ENCODE measurements at places on chromosomes 2 and 18. TPM values are rescaled to one million over a fixed set of nuclear protein-coding genes. Genes with fewer than 3 reads are reported as not detected.

DNA sequence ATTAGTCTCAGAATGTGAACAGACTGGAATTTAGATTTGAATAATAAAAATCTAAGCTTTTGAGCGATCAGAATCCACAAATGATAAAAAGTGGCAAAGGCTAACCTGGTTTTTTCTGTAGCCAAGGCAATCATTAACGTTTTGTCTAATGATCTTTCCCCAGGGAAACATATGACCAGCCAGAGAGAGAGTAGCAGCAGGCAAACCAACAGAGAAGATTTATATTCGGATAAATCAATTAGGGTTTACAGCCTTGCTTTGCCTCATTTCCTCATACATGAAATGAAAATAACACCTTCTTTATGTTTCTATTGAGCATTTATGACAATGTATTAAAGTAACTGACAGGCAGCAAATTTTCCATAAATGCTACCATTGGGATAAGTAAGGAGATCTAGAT lies 14.5 kb downstream of the TIA1 start:
- no peak for DNase-seq

DNA sequence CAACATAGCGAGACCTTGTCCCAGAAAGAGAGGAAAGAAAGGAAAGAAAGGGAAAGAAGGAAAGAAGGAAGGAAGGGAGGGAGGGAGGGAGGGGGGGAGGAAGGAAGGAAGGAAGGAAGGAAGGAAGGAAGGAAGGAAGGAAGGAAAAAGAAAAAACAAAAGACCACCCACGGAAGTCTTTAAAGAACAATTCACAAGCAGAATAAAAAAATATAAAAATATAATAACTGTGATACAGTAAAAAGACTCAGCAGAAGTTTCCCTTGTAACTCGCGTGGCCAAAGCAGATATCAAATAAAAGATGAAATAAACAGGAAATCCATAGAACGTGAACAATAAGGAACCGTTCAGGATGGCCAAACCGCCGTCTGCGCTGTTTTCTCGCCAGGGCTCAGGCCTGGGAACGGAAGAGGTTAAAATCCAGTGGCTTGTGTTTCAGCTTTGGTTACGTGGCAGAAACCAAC lies 1.2 kb upstream of the SLC1A4 start:
- no peak for DNase-seq

GRCh38 chr18:7456376-7456775 lies 110.7 kb upstream of the PTPRM start:
- no peak for DNase-seq

DNA sequence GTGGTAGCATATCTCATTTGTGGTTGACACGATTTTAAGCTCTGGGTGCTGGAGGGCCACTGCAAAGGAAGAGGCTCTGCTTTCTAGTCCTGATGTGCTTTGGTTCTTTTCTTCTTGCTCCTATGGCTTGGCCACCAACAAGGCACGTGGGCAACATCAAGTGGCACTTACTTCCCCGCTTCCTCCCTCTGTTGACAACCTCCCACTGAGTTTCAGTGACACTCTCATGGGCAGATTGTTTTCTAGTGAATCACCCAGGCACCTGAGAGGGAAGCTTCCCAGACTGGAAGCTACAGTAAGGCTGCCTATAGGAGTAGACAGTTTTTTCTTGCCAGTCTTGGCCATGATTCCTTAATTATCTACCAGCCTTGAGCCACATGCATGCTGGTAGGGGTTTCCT lies 89.0 kb downstream of the NBAS start:
- peak; percentile 7 for DNase-seq

DNA sequence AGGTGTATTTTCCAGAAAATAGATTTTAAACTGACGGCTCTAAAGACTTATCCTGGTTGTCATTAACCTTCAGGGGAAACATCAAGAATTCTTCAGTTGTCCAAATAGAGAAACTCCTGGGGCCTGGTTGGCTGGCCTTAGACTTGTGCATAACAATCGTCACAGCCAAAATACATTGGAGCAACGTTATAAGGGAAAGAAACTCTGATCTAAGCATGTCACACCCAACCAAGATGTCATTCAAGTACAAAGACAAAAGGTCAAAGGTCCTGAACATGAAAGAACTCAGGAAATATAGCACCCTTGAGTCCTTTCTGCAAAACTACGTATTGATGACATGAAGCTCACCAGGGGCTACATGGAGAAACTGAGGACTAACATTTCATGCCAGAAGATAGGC lies 23.8 kb upstream of the APCDD1 start:
- DNase-seq = no peak

The UGT1A3 gene
- total RNA-seq = not detected

The SCG2 gene
- 1.7 TPM for total RNA-seq
